Osteocyte (in vitro differentiated cells): ENCODE measurements at places on chromosomes 7 and 10.

- DNase-seq = no peak
Measured at GRCh38 chr10:78405736-78406135, 372.1 kb downstream of the RPS24 start.

GRCh38 chr7:116679500-116679899 lies 7.5 kb downstream of the MET start:
- DNase-seq = no peak

DNA sequence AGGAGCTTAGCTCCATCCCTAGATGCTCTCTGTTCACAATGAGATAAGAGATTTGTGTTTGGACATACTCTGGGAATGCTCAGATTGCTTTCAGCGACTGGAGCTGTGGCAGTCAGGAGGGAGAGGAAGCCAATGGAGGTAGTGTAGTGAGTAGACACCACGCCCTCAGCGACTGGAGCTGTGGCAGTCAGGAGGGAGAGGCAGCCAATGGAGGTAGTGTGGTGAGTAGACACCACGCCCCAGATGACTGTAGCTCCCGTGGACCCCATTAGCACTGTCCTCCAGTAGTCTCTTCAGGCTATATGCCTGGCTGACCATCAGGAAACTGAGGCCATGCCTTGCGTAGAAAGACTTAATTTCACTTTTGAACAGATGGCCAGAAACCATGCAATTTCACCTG lies 1033.8 kb downstream of the NRG3 start:
- no peak for DNase-seq

GRCh38 chr10:42878134-42878820 lies 95.7 kb downstream of the BMS1 start:
- DNase-seq = no peak

- no peak for DNase-seq
Measured at GRCh38 chr10:59125666-59126065, 50.8 kb upstream of the PHYHIPL start.

DNA sequence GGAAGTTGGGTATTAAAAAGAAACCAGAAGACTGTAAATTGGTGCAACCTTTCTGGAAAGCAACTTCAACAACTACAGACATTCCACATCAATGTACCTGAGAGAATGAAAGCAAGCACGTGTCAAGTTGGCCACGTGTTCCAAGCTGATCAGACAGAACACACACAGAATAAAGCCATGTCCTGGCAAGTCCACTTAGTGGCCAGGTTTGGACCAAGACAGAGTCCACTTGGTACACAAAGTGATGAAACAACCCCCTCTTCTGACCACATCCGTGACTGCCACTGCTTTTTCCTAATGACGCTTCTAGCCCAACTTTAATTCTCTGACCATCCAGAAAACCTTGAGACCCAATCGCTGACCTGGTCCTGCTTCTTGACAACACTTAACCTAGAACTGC lies 109.4 kb downstream of the ABLIM1 start:
- no peak for DNase-seq

GRCh38 chr7:18505870-18506460 lies 10.4 kb downstream of the HDAC9 start:
- DNase-seq = no peak

- DNase-seq = no peak
Measured at GRCh38 chr10:27470885-27471284, 33.2 kb upstream of the RAB18 start.

DNA sequence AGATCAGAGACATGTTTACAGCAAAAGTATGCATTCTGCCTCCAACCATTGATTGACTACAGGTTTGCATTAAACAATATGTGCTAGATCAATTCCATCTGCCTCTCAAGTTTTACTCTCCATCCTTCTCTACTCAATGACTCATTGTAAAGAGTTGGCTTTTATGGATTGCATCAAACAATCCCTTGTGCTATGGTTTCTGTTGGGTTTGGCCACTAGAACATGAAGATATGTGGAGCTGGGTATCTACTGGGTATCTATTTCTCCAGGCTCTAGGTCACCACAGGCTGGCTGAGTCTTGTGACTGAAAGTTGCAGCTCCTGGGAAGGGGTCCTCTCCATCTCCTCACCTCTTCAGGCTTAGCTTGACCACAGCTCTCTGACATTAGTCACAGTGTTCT lies 204.7 kb downstream of the DGKI start:
- DNase-seq = no peak

GRCh38 chr7:25289518-25289917 lies 61.2 kb upstream of the NPVF start:
- no peak for DNase-seq

GRCh38 chr7:72805526-72806494 lies 22.2 kb downstream of the TYW1B start:
- DNase-seq = no peak

DNA sequence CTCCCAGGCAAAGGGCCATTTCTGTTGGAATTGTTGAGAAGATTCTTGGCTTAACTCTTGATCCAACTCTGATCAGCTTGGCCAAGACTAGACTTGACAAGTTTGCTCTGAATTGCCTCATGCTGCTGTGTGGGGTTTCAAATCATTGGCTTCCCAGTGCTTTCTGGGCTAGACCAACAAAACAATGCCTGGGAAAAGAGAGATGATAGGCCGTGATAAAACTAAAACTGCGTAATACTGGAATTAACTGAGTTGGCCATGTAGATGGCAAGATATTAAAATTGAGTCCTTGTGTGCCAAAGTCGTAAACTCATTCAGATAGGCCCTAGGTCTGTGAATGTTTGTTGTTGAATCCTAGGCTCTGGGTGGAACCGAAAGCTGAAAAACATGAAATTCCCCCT lies 222.6 kb downstream of the MGMT start:
- DNase-seq = no peak

DNA sequence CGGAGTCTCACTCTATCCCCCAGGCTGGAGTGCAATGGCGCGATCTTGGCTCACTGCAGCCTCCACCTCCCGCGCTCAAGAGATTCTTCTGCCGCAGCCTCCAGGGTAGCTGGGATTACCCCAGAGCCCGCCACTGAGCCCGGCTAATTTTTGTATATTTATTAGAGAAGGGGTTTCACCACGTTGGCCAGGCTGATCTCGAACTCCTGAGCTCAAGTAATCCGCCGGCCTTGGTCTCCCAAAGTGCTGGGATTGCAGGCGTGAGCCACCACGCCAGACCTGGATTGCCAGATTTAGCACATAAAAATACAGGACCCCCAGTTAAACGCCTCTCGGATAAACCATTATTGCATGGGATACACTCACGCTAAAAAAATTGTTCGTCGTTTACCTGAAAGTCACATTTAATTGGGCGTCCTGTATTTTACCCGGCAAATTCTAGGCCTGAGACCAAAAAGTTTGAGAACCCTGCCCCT lies 375 bp upstream of the GATAD1 start:
- DNase-seq = no peak

GRCh38 chr7:51310131-51310583 lies 6.5 kb downstream of the COBL start:
- DNase-seq = peak; percentile 67

GRCh38 chr10:86523348-86523747 lies 1.8 kb upstream of the WAPL start:
- DNase-seq = no peak

DNA sequence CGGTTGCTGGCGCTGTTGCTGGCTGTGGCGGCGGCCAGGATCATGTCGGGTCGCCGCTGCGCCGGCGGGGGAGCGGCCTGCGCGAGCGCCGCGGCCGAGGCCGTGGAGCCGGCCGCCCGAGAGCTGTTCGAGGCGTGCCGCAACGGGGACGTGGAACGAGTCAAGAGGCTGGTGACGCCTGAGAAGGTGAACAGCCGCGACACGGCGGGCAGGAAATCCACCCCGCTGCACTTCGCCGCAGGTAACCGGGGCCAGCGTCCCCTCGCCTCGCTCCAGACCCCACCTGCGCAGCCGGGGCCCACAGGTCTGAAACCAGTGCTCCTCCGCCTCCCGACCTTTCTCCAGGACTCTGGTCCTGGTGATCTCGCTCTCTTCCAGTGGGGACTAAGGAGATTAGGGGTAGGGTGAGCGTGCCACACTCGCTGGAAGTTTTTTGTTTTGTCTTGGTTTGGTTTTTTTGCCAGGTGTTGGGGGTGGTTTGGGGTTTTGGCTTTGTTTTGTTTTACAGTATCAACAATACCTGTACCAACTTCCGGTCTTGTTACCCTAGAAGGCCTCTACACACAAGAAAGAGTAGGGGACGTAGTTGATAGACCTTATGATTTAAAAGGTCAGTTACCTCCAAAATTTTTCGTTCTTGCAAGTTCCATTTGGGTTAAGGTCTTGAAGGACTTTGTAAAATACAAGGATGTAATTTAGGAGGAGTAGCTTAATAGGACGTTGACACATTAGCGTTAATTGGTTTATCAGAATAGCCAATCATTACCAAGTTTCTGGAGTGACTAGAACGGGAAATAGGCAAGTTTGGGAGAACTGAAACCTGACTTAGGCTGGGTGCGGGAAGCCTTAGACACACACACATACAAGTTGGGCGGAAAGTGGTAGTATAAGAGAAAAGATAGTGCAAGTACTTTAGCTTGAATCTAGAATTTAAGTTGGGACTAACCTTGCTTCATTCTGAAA lies 704 bp downstream of the TNKS2 start:
- no peak for DNase-seq

GRCh38 chr10:49115015-49115795 lies at the start of gene VSTM4:
Gene VSTM4 (minus strand): TSS chr10:49115522. CDS start chr10:49115485, 37 bp downstream.
- DNase-seq = peak; percentile 83

DNA sequence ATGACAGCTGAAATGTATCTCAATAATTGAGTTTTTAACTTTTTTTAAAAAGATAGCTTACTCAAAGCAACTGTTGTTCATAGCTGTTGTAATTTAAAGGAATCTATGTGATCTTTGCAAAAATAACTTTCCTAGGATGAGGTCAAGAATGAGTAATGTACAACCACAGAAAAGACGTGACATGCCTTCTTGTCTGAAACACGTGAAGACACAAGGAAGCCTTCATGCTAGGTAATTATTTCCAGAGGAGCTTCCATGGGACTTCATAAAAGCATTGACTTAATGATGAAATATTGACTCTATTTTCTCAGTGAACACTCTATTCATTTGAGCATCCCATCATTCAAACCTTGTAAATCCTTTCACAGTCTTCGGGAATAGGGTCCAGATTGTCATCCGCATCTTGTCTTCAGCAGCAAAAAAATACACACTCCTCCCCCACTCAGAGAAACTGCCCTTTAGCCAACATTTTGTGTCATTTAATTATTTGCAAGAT lies 528.0 kb downstream of the NRG3 start:
- DNase-seq = no peak

- no peak for DNase-seq
Measured at GRCh38 chr7:116782177-116782711, 80.1 kb upstream of the CAPZA2 start.
